Endothelial cell of umbilical vein (primary cell): ENCODE measurements at places on chromosomes 1 and 21. TPM values are rescaled to one million over a fixed set of nuclear protein-coding genes. Genes with fewer than 3 reads are reported as not detected.

PLA2G2A gene
- polyA plus RNA-seq, result not detected in 2 replicates

SLC37A1 gene
- 4.6 and 4.7 TPM in 2 replicates for polyA plus RNA-seq

MYOC gene
- not detected in 2 replicates for polyA plus RNA-seq

DNAJC28 gene
- 0.19 and 0.32 TPM in 2 replicates for polyA plus RNA-seq

HMCN1 gene
- 16.0 and 24.1 TPM in 2 replicates for polyA plus RNA-seq

UQCRHL gene
- polyA plus RNA-seq, result 0.64 and 0.92 TPM in 2 replicates

CEP170 gene
- 40.0 and 49.6 TPM in 2 replicates for polyA plus RNA-seq

SPATC1L gene
- 11.5 and 14.6 TPM in 2 replicates for polyA plus RNA-seq

SPAG17 gene
- not detected in 2 replicates for polyA plus RNA-seq

SELENBP1 gene
- polyA plus RNA-seq, result 37.3 and 40.6 TPM in 2 replicates

PTGS2 gene
- 57.7 and 84.6 TPM in 2 replicates for polyA plus RNA-seq
